Substantia nigra (tissue), 51 donors: ENCODE measurements at places on chromosomes 12 and 14.

- DNase-seq, result no peak
These were observed 52.0 kb downstream of the SLC38A6 start for GRCh38 chr14:61033054-61033453.

DNA sequence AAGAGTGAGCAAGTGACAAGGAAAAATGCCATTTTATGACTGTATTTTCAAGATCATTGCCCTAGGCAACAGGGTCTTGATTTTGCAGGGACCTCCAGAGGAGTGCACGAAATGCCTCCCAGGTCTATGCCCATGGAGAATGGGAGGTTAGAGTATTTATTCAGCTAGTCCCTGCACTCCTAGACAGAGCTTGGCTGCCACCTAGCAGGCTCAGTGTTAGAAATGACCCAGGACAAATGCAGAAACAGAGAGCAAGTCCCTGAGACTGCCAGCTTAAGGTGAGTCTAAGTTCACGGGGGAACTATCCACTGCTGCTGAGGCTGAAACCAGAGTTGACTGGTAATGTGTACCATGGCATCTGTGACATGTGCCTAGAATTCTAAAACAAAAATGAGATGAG lies 506.4 kb downstream of the MED13L start:
- DNase-seq, result no peak

DNA sequence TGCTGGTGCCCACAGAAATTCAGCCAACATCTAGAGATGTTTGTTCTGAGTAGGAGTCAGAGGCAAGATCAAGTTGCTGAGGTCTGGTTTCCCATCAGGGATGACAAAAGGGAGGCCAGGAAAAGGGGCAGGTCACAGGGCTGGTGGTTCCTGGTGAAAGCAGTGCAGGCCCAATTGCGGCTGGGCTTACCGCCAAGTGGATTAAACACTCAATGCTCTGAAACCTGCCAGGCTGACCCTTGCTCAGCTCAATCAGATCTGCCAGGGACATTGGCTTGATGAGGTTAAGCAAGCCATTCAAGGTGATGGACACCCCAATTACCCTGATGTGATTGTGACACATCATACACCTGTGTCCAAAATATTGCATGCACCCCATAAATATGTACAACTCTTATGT lies 5.5 kb upstream of the OAS1 start:
- no peak for DNase-seq

DNA sequence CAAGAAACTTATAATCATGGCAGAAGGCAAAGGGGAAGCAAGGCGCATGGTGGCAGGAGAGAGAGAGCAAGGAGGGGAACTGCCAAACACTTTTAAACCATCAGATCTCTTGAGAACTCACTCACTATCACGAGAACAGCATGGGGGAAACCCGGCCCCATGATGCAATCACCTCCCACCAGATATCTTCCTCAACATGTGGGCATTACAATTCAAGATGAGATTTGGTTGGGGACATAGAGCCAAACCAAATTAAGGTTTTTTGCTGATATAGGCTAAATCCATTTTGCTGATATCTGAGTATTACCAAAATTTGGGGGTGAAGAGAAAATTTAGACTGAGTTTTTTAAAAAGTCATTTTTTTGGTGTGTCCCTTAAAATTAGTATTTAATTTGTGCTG lies 54.9 kb upstream of the TMX1 start:
- no peak for DNase-seq

DNA sequence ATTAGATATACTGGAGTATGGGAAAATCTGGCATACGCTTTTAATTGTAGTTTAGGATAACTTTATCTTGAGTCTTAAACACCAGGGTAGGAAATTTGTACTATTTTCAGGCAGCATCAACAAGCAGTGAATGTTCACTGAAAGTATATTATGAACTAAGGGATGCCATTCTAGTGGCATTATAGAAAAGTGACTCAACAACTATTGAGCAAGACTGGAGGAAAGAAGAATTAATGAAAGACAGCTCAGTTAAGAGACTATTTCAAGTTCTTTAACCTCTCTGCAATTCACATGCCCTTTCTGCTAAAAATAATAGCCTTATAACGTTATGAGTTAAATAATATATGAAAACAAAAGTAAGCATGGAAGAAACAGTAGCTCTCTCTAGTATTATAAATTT lies 343.1 kb downstream of the FSCB start:
- DNase-seq, result no peak

DNA sequence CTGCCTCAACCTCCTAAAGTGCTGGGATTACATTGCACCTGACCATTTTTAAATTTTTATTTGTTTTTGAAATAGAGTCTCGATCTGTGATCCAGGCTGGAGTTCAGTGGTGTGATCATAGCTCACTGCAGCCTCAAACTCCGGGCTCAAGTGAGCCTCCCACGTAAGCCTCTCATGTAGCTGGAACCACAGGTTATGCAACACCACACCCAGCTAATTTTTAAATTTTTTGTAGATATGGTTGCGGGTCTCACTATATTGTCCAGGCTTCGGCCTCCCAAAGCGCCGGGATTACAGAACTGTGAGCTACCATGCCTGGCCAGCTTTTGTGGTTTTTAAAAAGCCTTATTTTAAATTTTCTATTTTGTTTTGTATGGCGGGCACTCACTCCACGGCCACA lies 2.2 kb upstream of the DRAM1 start:
- DNase-seq, result no peak

DNA sequence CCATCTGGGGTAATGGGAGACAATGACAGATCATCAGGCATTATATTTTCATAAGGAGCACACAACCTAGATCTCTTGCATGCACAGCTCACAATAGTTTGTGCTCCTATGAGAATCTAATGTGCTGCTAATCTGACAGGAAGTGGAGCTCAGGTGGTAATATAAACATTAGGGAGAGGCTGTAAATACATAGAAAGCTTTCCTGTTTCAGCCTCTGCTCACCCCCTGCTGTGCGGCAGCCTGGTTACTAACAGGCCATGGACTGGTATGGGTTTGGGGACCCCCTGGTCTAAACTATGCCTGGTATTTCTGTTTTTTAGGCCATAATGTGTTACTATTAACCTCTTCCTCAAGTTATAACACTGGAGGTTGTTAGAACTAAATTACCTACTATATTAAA lies 1373.7 kb downstream of the LRFN5 start:
- DNase-seq, result no peak

DNA sequence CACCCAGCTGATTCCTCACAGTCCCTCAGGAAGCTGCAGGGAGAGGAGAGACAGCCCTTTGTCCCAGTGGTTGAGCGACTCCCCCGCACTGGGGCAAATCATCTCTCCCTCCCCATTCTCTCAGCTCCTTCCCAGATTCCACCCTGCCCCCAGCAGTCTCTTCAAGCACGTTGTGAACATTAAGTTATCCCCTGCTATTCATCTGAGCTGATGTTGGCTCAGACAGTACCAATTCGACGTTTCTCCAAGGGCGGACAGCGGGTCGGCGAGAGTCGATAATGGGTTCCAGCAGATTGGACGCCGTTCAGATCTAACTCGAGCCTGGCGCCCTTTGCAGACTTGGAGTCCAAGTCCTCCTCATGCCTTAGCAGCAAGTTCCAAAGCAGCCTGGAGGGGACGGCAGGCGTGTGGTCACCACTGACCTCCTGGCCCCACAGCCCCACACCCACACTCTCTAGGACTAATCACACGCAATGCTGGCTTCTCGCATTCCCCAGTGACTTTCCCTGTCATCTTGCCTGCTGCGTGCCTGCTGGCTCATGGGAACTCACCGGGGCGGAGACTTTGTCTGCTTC lies 245.9 kb downstream of the CHST11 start:
- no peak for DNase-seq

- no peak for DNase-seq
These were observed 6.7 kb upstream of the FZD10 start for GRCh38 chr12:130155416-130156073.

GRCh38 chr14:99971941-99972747 lies 93.1 kb upstream of the EVL start:
- DNase-seq, result no peak

- no peak for DNase-seq
These were observed 47.9 kb downstream of the PPP1R12A start for GRCh38 chr12:79886917-79887519.

DNA sequence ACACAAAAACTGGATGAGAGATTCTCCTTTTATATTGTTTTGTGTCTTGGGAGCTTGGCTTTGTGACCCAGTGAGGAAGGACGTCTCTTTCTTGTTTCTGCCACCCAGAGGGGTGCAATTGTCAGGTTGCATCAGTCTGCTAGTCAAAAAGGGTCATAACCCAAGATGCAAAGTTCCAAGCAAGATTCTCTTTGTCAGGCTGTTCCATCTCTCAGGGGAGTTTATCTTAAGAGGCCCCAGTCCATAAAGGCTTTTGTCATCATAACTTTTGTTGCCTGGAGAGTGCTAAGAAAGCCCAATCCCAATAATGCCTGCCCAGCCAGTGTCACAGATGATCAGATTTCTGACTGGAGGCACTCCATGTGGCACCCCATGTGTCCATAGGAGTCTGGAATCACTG lies 444.9 kb downstream of the TRHDE start:
- no peak for DNase-seq

GRCh38 chr12:65327207-65328076 lies 49.0 kb downstream of the MSRB3 start:
- DNase-seq, result no peak
